ENCODE measurements at places on chromosomes 3 and 15.

DNA sequence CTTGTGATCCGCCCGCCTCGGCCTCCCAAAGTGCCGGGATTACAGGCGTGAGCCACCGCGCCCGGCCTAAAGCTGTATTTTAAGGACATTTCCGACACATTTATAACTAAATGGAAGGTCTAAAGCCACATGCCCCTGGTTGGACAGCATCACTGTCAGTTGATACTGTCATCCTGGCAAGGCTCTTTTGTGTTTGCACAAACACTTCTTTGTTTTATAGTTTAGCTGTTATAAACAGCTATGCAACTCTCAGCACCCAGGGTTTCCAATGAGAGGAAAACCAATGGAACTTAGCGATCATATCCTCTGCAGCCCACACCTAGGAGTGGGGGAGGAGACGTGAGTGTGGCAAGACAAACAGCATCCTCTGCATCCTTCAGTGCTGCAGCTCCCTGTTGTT is 19.7 kb downstream of the NIPA1 start:
- no peak for DNase-seq

DNA sequence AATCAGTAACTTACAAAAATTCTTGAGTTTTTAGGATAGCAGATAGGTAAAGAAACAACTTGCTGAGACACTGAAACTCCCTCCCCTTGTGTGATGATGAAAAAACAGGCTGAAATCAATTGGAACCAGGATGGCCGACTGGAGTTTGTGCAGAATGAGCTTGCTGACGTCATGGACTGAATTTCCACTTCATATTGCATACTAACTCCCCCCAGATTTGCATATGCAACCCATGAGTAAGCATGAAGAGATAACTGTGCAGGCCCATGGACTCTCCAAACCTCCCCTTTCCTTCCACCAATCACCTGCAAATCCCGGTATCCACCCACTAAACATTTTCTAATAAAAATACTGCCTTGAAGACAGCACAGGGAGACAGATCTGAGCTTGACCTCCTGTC is 82.0 kb upstream of the SCN5A start:
- no peak for DNase-seq

GRCh38 chr3:8069471-8069870 is 432.2 kb upstream of the LMCD1 start:
- DNase-seq = no peak

DNA sequence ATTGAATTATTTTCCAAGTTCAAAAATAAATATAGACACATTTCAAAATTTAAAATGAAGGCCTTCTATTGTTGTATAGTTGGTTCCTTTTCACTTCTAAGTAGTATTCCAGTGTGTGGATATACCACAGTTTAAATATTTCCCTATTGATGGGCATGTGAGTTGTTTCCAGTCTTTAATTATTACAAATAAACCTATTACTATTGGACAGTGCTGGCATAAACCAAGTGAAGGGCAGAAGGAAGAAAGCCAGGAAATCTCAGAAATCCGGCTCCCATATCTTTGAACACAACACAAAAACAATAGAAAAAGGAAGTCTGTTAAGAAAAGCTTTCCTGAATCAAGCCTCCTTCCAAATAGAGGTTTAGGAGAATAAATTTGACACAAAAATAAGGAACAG is 26.1 kb downstream of the GOLGB1 start:
- no peak for DNase-seq

DNA sequence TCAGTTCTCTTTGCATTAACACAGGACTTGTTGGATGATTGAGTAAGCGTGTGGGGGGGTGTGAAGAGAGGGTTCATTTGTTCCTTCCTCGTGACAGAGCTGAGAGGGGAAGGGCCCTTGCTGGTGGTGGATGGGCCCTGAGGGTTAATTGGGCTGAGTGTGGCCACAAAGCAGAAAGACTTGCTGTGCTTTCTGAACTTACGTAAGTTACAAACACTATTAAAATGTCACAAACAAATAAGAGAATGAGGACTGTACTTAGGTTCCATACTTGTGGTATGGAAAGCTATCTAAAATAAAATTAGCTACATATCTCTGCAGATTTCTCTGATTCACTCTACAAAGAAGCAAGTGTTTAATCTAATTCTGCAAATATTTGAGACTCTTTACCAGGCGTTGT is 231.3 kb downstream of the LPP start:
- no peak for DNase-seq

DNA sequence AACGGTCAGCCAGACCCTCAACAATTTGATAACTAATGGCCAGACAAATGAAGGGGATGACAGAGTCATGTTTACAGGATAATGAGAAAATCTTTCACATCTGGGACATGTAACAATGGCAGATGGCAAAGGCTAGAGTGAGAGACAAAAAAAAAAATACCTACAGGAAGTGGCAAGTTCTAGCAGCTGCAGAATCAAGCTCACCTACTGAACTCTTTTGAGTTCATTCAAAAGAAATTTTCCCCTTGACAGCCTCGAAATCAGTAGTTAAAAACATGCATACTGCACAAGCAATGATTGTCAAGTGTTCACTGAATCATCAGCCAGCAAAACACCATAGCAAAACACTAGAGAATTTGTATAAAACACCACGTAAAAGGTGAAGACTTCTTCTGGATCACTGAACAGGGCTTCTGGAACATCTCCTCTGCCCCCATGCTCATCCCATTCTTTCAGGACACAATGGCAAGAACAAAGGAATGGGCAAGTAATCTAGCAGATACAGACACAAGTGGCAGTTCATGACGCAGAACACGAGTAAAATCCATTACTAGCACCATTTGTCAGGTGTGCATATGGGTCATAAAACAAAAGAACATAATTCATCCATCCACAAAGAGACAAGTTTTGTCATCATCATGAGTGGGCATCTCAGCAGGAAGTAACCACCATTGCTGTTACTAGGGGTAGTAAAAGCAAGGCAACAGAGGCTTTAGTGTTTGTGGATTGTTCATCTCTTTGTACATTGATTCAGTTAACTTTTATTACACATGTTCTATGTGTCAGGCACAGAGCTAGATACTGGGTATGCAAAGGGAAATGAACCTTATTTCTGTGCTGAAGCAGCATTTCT is 13.8 kb upstream of the KCNMB2 start:
- DNase-seq = no peak

DNA sequence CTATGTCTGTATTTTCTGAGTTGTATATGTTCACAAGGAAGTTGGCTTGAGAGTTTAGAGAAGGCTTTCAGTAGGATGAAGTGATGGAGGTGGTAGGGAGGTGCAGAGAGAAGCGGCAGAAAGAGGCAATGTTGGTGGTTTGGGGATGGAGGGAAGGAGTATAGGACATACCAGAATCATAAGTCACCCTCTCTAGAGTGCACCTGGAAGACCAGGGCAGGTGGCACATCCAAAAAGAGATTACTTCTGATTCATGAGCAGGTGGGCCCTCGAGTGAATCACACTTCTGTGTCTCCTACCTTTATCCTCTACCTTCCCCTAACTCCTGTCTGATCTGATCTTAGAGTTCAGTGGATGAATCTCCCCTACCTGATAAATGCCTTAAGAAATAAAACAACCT is 41.8 kb upstream of the MRPL3 start:
- DNase-seq = no peak

DNA sequence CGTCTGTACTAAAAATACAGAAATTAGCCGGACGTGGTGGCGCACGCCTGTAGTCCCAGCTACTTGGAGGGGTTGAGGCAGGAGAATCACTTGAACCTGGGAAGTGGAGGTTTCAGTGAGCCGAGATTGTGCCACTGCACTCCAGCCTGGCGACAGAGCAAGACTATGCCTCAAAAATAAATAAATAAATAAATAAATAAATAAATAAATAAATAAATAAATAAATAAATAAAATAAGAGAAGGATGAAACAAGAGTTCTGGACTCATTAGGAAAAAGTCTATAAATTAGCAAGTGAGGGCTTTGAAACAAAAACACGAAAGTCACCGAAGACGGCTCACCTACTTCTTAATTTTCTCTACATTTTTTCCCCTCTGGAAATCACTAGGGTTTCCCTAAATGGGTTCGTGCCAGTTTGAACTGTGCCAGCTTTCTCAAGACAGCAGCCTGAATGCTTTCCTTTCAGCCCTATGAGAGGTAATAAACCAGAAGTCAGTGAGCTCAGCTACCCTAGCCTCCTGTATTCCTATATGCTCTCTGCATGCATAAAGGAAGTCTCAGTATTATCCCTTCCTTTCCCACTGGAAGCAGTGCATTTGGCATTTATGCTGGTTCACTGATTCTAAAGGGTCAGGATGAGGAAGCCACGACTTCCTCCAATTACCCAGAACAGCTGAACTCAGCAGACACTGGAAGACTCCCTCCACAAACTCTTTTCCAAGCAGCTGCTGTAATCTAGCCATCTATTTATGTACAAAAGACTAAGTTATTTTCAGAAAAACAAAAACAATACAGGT is 266.9 kb downstream of the ZBBX start:
- no peak for DNase-seq

DNA sequence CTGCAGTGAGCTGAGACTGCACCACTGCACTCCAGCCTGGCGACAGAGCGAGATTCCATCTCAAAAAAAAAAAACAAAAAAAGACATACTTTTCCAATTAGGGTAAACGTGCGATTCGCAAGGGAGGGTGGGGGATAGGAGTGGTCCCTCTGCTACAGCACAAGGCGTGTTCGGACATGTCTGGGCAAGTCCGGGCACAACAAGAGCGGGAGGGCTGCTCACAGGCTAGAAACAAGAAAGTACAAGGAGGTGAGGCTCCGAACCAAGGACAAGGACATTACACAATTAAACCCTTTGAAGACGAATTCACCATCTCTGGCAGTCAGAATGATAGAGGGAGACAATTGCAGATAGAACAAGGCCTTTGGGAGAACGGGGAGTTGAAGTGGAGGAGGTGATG is 32.2 kb upstream of the BCL2A1 start:
- DNase-seq = no peak

DNA sequence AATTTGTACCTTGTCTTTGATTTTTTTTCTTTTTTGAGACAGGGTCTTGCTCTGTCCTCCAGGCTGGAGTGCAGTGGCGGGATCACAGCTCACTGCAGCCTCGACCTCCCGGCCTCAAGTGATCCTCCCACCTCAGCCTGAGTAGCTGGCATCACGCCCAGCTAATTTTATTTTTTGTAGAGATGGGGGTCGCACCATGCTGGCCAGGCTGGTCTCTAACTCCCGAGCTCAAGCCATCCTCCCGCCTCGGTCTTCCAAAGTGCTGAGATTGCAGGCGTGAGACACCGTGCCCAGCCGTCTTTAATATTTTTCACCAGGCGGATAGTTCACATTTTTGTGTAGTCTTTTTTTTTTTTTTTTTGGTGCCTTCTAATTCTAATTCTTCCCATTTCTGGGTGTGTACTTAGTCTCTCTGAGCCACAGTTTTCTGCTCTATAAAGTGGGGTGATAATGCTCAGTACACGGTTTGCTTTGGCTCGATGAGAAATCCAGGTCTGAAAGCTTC is 528 bp upstream of the TATDN2 start:
- no peak for DNase-seq

DNA sequence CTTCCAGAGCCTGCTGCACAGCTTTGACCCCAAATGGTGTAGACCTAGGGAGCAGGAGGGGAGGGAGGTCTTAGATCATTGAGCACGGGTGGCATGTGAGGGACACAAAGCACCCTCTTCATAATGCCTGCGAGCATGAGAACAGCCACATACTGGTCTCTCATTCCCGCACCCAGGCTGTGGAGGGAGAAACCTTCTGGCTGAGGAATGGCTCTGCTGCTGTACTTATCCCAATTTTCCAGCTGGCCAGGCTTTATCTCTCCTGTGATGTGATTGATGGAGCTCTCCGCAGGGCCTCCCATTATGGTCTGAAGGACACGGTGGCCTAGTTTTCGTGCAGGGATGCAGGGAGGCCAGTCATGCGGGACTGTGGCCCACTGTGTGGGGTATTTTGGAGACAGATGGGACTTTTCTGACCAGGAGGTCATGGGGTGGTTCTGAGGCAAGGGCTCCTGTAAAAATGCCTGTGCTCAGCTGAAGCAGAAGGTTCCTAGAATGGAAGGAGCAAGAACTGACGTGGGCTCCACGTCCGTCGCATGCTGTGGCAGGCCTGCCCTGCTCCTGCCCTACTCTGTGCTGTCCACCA is 251.5 kb downstream of the PLCL2 start:
- DNase-seq = no peak

DNA sequence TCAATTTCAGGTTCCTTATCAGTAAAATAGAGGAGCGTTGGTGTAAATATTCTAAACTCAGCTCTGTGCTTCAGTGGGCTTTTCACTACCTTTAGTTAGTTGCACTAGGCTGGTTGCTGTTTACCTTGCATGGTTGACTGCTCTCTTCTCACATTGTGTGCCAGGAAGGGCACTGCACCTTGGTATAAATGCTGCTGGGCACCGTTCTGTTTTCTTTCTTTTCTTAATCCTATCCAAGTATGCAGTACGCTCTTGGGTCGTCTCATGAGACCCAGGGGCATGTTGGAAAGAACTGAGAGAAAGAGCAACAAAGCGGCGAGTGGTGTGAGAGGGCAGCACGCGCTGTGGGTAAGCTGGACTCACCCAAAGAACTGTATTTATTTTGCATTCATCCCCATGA is 22.4 kb downstream of the KCNMB2 start:
- no peak for DNase-seq

DNA sequence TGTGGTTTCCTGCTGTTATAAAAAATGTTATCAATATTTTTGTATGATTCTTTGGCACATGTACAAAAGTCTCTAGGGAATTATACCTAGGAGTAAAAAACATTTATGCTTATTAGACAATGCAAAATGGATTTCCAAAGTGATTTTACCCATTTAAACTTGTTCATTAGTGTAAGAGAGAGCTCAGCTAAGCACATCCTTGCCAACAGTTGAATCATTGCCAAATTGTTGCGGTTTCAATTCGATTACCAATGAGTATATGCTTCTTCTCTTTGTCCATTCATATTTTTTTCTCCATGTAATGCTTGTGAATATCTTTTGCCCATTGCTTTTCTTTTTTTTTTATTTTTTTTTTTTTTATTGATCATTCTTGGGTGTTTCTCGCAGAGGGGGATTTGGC is 17.2 kb downstream of the CASR start:
- DNase-seq = no peak

DNA sequence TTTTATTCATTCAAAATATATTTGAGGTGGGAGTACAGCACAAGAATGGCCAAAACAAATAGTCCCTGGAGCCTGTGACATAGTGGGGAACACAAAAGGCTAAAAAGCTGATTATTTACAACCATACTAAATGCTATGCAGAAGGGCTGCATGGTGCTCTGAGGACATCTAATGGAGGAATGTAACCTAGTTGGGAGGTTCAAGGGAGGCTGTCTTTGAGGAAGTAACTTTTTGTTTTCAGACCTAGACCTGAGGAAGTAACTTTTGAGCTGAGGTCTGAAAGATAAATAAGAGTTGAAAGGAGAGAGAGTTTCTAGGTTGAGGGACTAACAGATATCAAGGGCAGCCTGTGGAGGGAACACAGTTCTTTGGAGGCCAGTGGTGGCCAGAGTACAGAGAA is 34.8 kb upstream of the RASA2 start:
- no peak for DNase-seq

- no peak for DNase-seq
These were observed 131.6 kb downstream of the NLGN1 start for GRCh38 chr3:173529062-173529711.

DNA sequence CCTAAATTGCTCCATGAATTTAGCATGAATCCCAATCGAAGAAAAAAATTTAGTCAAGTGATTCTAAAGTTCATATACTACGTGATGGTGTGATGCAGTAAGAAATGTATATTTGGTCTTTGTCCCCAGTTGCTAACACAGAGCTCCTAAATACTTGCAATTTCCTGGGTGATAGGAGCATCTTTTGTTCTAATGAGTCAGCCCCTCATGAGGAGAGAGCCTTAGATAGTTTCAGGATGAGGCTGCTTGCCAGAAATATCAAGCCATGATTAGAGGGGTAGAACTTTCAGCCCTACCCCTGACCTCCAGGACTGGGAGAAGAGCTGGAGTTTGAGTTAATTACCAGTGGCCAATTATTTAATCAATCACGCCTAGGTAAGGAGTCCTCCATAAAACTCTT is 170.2 kb downstream of the PDE8A start:
- no peak for DNase-seq

All from GOT3 (cell line).